ENCODE measurements at places on chromosomes 16 and 17. TPM values are rescaled to one million over a fixed set of nuclear protein-coding genes. Genes with fewer than 3 reads are reported as not detected.
A peak's percentile ranks its signal among the peaks of the same experiment; 100 is the strongest.

Gene SMIM36
- total RNA-seq: not detected

DNA sequence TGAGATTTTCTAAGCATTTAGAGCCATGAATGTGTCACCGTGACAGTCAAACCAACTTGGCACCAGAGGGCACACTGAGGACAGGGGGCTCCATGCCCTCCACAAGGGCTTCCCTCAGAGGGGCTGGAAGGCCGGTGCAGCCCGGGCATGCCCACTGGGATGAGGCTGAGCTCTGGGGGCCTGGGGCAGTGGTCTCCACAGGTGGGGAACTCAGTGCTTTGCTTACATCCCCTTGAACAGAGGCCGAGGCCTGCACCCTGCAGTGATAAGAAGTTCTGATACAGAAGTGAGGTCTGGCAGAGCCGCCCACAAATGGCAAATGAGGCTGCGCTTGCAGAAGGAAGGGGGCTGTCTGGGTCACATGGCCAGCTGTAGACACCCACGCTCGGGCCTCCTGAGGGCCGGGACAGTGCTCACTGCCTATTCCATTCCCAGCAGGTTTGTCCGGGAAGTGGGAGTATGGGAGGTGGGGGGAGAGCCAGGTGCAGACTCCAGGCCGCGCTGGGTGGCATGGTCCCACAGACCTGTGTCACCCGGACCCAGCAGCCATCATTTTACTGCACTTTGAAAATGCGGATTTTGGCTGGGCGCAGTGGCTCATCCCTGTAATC is 116.8 kb upstream of the CREBBP start:
- no peak for DNase-seq

GRCh38 chr16:51062039-51062438 is 89.0 kb downstream of the SALL1 start:
- peak; percentile 5 for DNase-seq

DNA sequence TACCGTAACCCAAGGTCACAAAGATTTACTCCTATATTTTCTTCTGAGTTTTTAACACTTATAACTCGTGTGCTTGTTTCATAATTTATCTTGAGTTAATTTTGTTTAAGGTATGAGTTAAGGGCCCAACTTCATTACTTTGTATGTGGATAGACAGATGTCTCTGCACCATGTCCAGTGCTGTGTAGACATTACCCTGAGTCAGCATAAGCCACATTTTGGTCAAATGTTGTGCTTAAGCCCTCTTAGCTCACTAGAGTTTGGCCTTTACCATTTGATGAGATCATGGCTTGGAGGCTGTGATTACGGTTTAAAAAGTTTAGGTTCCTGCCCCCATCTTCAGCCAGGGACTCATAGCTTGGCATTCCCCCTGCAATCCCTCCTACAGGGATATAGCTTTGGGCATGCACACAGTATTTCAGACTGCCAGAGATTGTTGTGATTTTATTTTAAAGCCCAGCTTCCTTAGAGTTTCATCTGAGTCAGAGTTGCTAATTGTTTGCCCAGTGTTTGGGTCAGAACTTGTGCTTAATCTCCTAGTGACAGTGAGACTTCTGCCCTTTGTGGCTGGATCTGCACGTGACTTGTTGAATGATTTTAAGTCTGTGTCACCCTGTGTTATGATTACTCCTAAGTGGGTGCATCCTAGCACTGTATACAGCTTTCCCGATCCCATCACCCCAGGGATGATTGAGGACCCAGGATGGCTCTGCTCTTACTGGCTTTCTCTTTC is 393.1 kb downstream of the CNTNAP4 start:
- no peak for DNase-seq

Gene C1QTNF8
- not detected for total RNA-seq

DNA sequence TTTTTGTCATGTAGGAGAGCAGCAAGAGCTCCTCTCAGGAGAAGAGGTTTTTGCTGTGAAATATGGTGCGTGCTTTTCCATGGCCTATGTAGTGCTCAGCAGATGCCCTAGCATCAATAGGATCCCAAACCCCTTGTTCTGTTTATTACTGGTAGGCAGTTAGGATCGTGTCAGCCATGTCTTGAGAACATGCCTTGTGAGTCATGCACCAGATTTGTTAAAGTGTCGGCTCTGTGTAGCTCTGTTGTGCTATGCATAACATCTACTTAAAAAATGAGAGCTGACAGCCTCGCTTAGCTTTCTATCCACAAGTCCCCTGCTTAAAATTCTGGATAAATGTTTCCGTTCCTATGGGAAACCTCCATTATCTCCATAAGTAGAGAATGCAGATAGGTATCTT is 4.4 kb upstream of the EIF4A3 start:
- DNase-seq: no peak

DNA sequence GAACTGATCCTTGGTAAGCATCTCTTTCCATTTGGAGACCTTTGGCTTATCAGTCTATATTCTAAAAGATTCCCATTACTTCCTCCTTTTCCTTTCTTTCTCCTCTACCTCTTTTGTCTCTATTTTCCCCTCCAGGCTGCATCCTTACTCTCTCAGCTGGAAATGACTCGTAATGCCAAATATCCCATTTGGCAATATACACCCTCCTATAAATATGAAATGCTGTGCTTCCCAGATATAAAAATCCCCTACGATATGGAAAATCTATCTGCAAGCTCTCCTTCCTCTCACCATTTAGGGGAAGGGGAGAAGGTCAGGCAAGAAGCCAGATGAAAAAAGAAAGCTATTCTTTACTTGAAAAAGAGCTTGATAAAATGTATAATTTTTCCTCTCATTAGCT is 39.9 kb downstream of the XPO6 start:
- no peak for DNase-seq

Gene KRT24
- total RNA-seq: not detected

Measured in frontal cortex (tissue), 4 donors.